ENCODE measurements at places on chromosomes 3 and 15. TPM values are rescaled to one million over a fixed set of nuclear protein-coding genes. Genes with fewer than 3 reads are reported as not detected.
A peak's percentile ranks its signal among the peaks of the same experiment; 100 is the strongest.

Gene DUOX2
- total RNA-seq, result 0.22 TPM

Gene VGLL3
- total RNA-seq, result 81.5 TPM

Gene TTLL13
- total RNA-seq, result not detected

Gene CLDN18
- not detected for total RNA-seq

Gene FEZF2
- total RNA-seq, result not detected

Gene KCNH8
- total RNA-seq, result 0.22 TPM

Gene SNX33
- total RNA-seq, result 30.8 TPM

Gene NPAP1
- total RNA-seq, result not detected

Gene DALRD3
- 48.6 TPM for total RNA-seq

- DNase-seq, result no peak
Observed at GRCh38 chr3:196968233-196969133, at the start of gene PIGZ. PIGZ (minus strand) TSS chr3:196968833; CDS start chr3:196952031, 16,802 bp downstream.

GRCh38 chr15:94127006-94127405 lies 104.4 kb upstream of the MCTP2 start:
- DNase-seq, result no peak

DNA sequence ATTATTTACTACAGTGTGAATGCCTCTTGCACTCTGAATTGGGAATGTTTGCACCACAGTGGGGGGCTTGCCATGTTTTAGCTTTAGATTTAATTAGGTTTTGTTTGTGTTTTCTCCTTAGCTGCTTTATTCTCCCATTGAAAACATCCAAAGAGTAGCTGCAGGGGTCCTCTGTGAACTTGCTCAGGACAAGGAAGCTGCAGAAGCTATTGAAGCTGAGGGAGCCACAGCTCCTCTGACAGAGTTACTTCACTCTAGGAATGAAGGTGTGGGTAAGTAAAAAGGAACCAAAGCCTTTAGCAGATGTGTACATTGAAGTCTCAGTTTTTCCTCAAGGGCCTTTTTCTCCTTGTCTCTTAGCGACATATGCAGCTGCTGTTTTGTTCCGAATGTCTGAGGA lies 36.9 kb downstream of the CTNNB1 start:
- no peak for DNase-seq

- no peak for DNase-seq
Observed at GRCh38 chr3:89419647-89420241, 312.3 kb downstream of the EPHA3 start.

GRCh38 chr3:89107461-89108290 lies at the start of gene EPHA3:
EPHA3 (plus strand) TSS chr3:89107621; CDS start chr3:89107749, 128 bp downstream.
- peak; percentile 61 for DNase-seq

GRCh38 chr15:52261498-52262242 lies 33.9 kb downstream of the MYO5C start:
- DNase-seq, result peak; percentile 35

DNA sequence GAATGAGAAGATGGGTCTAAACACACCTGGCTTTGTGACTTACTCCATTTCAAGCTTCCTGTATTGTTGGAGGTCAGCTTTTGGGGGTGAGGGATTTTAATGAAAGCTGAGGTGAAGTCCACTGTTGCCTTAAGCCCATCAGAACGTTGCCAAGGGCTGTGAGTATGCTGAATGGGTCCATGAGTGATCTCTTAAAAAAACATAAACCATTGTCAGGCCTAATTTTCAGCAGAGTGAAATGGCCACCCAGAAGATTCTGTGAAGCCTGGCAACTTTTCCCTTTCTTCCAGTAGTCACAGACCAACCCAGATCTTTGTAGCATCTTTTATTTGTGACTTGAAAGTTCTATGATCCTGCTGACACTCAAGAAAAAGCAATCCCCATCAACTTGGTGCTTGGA lies 87.0 kb downstream of the SMAD3 start:
- DNase-seq, result no peak

DNA sequence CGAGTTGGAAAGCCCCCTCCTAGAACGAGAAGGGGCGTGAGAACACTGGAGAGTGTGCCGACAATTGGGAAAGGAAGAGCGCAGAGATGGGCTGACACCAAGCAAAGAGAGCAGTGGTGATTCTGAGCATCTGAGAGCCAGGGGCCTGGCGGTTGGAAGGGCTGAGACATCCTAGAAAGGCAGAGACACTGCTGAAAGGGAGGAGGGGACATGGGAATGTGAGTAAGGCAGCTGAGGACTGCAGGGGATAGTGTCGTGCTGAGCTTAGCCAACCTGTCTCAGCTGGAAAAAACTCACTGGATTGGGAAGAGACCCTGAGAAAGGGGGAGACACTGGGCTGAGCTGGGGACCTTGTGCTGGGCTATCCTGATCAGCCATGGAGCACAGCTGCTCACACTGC lies 58.1 kb upstream of the SLC6A6 start:
- no peak for DNase-seq

DNA sequence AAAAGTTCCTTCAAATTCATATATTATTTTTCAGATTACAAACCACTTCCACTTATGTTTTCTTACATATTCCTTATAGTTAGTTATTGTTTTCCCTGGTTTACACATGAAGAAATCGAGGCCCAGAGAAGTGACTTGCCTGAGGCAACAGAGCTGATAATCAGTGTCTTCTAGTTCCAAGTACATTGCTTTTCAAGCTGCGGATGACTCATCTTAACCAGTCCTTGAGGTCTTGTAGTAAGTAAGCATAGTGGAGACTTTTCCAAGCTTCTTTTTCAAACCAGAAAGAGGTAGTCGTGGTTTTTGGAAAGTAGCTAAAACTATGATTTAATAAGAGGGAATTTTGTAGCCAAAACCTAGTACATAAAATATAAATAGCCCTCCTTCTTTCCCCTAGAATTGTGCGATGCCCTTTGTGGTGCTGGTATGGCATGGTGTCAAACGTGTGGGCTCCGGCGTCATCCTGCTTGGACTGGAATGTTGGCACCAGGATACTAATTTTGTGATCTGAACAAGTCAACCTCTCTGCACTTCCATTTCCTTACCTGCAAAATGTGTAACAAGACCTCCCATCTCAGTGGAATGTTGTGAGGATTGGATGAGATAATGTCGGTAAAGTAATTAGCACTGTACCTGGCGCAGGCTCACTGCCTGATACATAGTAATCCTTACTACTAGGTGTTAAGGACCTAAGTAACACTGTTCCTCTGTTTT lies 19.0 kb upstream of the DLG1 start:
- no peak for DNase-seq

- DNase-seq, result no peak
Observed at GRCh38 chr3:56342475-56342874, 125.8 kb downstream of the ERC2 start.

DNA sequence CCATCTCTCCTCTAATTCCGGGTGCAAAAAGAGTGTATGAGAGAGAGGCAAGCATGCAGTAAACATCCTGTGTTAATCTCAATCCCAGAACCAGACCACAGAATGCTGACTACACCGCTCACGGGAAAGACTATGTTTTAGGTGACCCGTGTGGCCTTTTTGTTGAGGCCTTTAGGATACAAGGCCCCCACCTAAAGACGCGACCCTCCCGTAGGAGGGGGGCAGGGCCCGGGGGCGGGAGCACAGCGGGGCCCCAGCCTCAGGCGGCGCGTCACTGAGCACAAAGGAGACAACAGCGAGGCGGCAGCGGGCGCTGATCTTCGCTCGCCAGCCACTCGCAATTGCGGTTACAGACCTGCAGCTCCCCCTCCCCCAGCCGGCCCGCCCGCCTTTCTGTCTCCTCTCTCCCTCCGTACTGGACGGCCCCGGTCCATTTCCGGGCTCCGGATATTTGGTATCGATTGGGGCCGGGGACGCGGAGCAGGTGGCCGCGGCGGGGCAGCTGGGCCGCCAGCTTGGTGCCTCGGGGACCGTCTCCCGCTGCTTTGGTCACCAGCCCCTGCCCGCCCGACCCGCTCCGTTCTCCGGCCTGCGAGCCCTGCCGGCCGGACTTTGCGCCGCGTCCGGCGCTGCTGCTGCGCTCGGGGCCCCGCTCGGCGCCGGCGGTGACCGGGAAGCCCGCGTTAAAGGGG lies at the start of gene CCDC50:
Gene CCDC50, plus strand, starts transcription at position 433 of the 692 bp plus-strand sequence. CDS start 281 bp downstream, outside the sequence.
- DNase-seq, result peak; percentile 70

DNA sequence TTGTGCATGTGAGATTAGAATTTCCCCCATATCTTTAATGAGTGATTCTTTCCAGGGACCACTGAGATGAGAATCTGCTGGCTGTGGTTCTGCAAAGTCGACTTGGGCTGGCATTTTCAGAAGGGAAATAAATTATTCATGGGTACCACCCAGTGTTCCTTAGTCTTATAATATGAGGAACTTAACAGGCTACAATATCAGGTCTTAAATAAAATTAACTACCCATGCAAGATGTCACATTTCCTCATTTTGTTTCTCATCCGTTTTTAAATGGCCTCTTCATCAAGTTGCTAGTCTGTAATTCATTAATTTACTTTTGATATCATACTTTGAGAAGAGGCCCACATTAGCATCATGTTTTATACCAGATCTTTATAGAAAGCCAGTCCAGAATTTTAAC lies 58.3 kb upstream of the SKOR1 start:
- no peak for DNase-seq

DNA sequence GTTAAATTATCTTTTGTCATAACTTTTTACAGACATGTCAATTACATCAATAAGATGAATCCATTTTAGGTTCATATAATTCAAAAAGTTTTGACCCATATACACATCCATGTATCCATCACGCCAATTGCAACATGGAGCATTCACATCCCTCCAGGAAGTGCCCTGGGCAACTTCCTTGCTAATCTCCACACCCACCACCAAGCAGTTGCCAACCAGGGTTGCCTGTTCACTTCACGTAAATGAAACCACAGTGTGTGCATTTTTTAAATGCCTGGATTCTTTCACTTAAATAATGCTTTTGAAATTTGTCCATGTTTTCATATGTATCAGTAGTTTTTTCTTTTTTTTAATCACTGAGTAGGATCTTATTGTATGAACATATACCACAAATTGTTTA lies 40.7 kb upstream of the LYZL4 start:
- no peak for DNase-seq

GRCh38 chr3:186102687-186103086 lies 6.2 kb downstream of the ETV5 start:
- DNase-seq, result no peak

- DNase-seq, result no peak
Observed at GRCh38 chr15:69713726-69714559, 261.3 kb downstream of the RPLP1 start.

DNA sequence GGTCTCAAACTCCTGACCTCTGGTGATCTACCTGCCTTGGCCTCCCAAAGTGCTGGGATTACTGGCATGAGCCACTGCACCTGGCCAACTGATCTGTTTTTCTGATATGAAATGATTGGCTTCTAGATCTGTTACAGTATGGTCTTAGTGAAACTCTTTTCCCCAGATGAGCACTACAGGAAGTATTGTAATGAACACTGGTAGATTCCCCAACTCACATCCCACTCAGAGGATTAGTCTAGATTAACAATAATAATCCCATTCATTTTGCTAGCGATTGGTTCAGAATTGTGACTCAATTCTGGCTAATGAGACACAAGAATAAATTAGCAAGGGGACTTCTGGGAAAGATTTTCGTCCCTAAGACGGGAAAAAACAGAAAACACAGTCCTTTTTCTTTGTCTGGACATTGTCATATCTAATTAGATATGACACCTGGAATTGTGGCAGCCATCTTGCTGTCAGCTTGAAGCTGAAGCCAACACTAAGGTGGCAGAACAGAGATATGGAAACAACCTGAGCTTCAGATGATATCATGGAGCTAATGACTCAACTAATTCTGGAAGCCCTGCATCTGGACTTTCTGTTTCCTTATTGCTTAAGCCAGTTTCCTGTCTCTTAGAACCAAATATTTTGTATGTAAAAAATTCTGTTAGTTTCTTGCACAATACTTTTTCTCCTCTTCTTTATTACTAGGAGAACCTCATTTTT lies 17.4 kb upstream of the NPTN start:
- DNase-seq, result no peak

DNA sequence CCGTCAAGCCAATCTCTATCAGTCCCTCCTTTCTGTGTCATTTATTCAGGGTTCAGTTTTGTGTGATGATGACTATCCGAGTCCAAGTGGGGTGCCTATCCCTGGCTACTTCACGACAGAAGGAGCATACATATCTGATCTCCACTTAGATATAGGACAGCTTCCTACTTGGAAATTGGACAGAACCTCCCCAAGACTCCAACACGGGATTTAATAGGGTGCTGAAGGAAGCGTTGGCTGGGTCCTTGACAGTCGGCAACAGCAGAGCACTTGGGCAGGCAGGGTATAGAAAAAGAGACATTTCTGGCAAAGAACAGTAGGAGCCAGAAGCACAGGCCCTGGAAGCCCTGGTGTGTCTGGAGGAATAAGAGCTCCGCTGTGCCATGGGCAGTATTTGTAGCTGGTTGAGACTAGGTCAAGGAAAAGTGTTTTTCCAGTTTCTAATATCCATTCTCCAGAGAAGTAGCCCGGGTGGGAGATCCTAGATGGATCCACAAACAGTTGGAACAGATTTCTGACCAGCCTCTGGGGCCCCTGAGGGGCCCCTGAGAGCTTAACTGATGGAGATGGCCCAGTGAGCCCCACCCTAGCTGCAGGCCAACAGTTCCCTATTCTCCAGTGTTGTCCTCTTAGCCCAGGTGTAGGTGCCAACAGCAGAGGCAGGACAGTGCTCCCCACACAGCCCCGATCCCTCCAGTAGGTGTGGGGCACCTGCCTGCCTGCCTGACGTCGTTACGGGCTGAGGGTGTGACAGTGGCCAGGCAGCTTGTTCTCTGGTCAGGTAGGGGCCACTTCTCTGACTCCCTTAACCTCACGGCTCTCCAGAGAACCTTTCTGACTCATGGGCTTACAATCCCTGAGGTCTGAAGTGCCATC lies 130.8 kb downstream of the CHCHD6 start:
- DNase-seq, result no peak

- DNase-seq, result no peak
Observed at GRCh38 chr15:68687136-68687735, 108.4 kb downstream of the CORO2B start.

- DNase-seq, result no peak
Observed at GRCh38 chr3:177889161-177889560, 647.1 kb upstream of the KCNMB2 start.

GRCh38 chr15:33848011-33848410 lies 120.3 kb upstream of the CHRM5 start:
- DNase-seq, result no peak

GRCh38 chr3:12656193-12656592 lies 7.7 kb downstream of the RAF1 start:
- DNase-seq, result no peak

- no peak for DNase-seq
Observed at GRCh38 chr3:148643389-148643840, 54.3 kb upstream of the AGTR1 start.

DNA sequence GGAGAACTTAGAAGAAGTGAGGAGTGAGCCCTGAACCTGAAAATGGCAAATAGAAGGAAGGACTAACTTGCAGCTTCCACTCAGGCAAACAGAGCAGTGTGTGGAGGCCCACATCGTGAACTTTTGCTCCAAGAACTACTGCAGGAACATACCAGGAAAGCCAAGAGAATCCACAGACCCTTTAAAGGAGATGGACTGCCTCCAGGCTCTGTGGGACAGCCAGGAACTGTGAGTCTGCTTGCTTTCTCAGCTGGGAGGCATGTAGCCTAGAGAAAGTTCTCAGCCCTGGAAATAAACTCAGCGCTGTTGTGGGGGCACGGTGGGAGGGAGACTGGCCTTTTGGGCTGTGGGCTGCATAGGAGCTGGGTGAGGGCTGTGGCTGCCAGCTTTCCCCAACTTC lies 93.0 kb downstream of the SNRK start:
- no peak for DNase-seq

GRCh38 chr3:170410428-170411029 lies 8.1 kb upstream of the CLDN11 start:
- DNase-seq, result peak; percentile 60
